Mucosa of gallbladder (tissue), 1 donor: ENCODE measurements at places on chromosomes 1 and 21. TPM values are rescaled to one million over a fixed set of nuclear protein-coding genes. Genes with fewer than 3 reads are reported as not detected.
A peak's percentile ranks its signal among the peaks of the same experiment; 100 is the strongest.

The ZNF648 gene
- not detected for total RNA-seq

GRCh38 chr1:217506878-217507277 is 124.0 kb downstream of the GPATCH2 start:
- no peak for DNase-seq

DNA sequence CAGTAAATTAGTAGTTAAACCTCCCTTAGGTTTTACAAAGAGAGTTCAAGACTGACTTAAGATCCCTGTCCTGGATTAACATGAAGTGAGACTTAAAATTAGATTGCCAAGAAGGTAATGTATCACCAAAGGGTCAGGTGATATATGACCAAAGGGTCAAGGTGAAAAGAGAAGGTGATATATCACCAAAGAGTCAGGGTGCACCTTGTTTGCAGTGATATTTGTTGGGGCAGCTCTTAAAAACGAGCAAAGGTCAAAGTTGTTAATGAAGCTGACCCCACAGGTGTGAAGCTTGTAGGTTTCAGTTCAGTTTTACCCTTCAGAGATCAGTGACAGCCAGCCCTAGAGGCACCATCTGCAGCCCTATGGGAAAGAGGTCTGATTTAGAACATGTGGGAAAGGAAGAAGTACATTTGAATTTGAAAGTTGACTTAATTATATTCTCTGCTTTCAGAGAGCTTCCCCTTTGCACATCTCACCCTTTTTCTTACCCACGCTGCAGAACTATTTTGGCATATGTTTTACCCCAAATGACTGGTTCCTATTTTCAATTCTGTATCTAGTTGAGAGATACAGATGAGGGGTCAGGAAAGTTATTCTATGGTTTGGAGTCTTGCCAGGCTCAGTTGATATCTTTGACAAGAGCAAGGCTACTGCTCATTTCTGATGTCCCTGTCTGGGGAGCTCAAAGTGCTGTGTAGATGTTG is 170.8 kb downstream of the S1PR1 start:
- no peak for DNase-seq

DNA sequence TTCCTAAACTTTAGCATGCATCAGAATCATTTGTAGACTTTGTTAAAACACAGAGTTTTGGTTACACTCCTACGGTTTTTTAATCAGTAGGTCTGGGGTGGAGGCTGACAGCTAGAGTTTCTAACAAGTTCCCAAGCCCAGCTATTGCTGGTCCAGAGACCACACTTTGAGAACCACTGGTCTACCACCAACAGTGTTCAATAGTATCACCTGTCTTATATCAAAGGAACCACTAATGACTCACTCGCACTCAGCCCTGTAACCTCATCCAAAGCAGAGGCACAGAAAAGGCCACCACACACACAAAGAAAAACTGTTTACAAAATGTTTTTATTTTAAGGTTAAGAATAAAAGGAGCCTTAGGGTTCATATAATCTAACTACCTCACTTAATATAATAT is 68.7 kb downstream of the HIVEP3 start:
- DNase-seq = no peak

The TMIGD3 gene
- total RNA-seq = 8.4 TPM

DNA sequence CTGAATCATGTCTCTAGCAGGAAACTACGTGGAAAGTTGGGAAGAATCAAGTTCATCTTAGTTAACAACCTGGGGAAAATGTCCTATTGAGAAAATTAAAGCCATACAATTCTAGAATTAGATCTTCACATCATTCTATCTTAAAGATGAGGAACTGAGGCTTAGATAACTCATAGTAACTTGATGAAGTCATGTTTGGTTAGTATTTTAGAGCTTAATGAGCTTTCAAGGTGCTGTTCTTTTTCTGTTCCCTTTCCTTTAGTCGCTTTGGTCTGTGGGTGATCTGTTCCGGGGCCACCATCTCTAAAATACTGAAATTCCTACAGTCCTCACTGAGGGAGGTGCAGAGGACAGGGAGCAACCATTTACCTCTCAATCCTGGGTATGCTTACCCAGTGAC is 4.3 kb upstream of the GLUL start:
- DNase-seq = no peak

The SYTL1 gene
- 48.5 TPM for total RNA-seq

DNA sequence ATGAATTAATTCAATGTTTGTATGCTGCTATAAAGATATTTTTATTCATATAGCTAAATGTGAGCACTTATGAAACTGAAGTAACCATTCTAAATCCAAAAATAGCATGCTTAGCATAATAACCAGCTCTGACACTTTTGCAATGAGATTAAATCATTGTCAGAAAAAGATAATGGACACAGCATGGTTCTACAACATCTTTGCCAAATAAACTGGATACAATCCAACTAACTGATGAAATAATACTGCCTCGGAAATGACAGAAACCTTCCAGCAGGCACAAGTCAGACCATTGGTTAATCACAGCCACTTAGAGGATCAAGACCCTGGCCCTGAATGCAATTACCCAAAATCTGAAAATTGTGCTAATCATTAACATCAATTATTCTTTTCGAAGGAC is 592.7 kb upstream of the ADGRL4 start:
- DNase-seq = no peak

GRCh38 chr1:201126463-201126831 is 537 bp downstream of the ASCL5 start:
- no peak for DNase-seq

GRCh38 chr1:112061901-112062320 is 72.4 kb upstream of the KCND3 start:
- no peak for DNase-seq

The KCNE1 gene
- 0.69 TPM for total RNA-seq

The ST7L gene
- 18.8 TPM for total RNA-seq

- peak; percentile 55 for DNase-seq
These were observed 296.4 kb downstream of the PTPRU start for GRCh38 chr1:29532751-29533150.

DNA sequence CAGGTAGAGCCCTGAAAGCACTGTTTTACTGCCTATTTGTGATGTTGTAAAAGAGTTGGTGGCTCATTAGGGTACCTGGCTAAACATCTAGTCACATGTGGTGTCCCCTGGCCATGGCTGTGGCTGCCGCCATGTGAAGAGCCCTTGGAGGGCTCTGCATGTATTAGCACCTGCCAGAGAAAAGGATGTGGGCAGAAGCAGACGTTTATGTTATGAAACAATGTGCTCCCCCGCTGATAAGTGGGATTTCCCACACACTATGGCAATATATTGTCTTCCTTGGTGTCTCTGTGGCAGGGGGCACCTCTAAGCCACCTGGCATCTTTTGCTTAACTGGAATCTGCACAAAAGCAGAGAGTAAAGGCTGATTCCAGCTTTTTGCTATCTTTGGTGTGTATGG is 9.6 kb downstream of the TENT5C start:
- DNase-seq = no peak

GRCh38 chr1:6923955-6924881 is 139.0 kb downstream of the CAMTA1 start:
- DNase-seq = no peak

DNA sequence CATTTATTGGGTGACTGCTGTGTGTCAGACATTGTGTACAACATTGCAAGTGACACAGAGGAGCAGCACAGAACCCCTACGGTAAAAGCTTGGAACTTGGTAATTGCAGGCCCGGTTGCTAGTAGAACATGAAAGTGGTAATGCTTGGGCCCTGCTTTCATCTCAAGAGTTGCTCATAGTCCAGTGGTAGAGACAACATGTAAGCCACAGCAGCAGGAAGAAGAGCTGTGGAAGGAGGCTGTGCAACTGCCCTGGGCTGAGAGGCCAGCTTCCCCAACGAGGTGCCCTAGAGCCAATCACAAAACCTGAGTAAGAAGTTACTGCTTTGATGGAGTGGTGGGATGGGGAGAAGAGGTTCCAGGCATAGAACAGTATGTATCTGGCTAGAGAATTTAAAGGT is 18.4 kb downstream of the CNIH4 start:
- DNase-seq = no peak

- DNase-seq = no peak
These were observed 19.9 kb upstream of the UBE2U start for GRCh38 chr1:64183395-64184002.

The TESK2 gene
- total RNA-seq = 6.0 TPM

The DNAI4 gene
- total RNA-seq = 17.1 TPM

The SPRR2E gene
- total RNA-seq = not detected

GRCh38 chr1:226820941-226821718 is 49.3 kb upstream of the PSEN2 start:
- DNase-seq = peak; percentile 83

DNA sequence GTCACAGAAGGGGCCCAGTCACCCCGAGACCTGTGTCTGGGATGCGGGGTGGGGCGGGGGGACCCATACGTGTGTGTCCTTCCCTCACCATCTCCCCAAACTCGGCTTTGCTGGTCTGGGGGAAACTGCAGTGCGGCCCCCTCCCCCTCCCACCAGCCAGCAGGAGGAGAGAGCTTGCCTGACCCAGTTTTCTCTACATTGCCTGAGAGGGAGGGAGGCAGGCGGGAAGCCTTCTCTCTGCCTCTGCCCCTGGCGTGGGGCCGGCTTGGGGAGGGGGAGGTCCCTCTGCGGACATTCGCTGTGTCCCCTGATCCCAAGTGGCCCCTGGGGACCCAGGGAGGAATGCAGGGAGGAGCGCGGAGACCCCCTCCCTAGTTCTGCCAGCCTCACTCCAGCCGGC is 3.9 kb downstream of the EPHA8 start:
- no peak for DNase-seq

The CD1E gene
- 1.3 TPM for total RNA-seq

The TDRD5 gene
- 0.95 TPM for total RNA-seq

GRCh38 chr1:11648732-11649158 is 5.5 kb downstream of the FBXO2 start:
- DNase-seq = no peak

The CRP gene
- total RNA-seq = 46.3 TPM

- DNase-seq = no peak
These were observed 16.2 kb upstream of the CR1L start for GRCh38 chr1:207628776-207629175.

The OR2L13 gene
- not detected for total RNA-seq

DNA sequence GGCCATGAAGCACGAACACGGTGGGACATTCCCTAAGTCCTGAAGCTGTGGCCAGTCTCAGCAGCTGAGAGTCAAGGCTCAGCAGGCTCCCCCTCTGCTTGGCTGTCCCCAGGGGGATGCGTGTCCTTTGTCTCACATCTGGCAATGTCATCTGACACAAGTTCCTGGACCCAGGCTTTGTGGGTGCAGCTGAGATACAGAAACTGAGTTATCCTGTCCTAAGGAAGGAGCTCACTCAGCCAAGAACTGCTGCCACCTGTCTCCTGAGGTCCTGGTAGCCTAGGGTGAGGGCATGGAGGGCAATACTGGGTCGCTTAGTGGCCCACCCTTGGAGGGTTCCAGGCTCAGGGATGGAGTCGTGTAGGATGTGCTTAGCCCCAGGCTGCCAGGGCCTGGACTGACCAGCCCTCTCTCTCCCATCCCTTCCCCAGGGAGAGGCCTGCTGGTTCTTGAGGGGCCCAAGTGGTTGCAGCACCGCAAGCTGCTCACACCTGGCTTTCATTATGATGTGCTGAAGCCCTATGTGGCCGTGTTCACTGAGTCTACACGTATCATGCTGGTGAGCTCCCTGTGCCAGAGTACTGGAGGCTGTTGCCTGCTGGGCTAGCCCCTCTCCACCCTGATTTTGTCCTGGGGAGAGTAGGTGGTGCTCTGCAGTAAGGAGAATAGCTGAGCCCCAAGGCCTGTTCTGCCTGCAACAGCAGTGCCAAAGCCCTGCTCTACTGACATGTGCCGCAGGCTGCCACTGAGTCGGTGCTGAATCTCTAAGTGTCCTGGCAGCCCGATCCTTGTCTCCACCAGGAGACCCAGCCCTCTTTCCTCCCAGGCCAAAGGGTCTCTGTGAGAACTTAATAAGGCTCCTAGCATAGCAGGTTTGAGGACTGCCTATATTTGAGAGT is 13.5 kb downstream of the CYP4B1 start:
- DNase-seq = no peak

The CCDC190 gene
- 0.58 TPM for total RNA-seq

GRCh38 chr1:200030791-200031190 is 3.3 kb downstream of the NR5A2 start:
- no peak for DNase-seq

The APCS gene
- 54.7 TPM for total RNA-seq

The TMEM269 gene
- 0.06 TPM for total RNA-seq

DNA sequence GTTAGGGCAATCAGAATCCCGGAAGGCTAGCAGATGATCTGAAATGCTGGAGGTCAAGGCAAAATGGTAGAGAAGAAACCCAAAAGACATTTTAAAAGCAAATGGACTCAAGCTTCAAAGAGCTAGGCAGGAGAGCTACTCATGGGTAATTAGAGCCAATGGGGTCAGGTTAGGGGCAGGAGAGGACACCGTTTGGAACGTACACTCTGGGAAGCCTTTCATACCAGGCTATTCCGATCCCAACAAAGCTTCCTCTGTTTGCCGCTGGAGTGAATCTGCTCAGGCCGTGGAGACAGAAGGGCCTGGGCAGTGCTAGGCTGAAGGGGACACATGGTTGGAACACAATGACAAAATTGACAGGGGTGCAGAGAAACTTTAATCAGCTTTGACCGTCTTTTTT is 346.6 kb downstream of the RPS6KC1 start:
- no peak for DNase-seq

GRCh38 chr1:210236840-210237409 is 4.3 kb downstream of the SERTAD4 start:
- peak; percentile 75 for DNase-seq

The FBXO2 gene
- total RNA-seq = 22.0 TPM

The FAM167B gene
- 7.6 TPM for total RNA-seq

The CASQ1 gene
- 0.37 TPM for total RNA-seq

The APOBEC4 gene
- not detected for total RNA-seq

The LHX8 gene
- 0.83 TPM for total RNA-seq

- no peak for DNase-seq
These were observed 480.4 kb upstream of the CAMK1G start for GRCh38 chr1:209103092-209103491.

DNA sequence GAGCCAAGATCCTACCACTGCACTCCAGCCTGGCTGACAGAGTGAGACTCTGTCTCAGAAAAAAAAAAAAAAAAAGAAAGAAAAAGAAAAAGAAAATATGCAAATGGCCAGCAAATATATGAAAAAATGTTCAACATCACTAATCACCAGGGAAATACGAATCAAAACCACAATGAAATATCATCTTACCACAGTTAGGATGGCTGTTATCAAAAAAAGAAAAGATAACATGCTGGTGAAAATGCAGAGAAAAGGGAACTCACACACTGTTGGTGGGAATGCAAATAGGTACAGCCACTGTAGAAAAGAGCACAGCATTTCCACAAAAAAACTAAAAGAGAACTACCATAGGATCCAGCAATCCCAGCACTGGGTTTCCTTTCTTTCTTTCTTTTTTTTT is 477.5 kb downstream of the SMYD3 start:
- no peak for DNase-seq
